ENCODE measurements at places on chromosomes 16 and 17.

- peak; percentile 91 for DNase-seq
Measured at GRCh38 chr17:72158895-72159885, 38.4 kb downstream of the SOX9 start.

DNA sequence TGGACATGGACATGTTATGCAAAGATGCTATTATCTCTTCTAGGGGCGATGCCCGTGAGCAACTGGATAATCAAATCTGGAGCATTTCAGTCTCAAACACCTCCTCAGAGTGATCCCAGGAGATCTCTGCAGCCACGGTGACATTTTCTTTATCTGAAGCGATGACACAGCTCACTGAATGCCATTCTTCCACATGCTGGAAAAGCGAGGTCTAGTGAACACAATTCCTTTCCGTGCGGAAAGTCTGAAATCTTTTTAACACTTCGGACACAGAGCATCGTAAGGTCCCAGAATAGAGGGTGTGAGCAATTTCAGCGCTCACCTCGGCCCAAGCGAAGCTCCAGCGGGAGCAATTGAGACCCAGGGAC, 531 bp upstream of the HASPIN start:
- no peak for DNase-seq

DNA sequence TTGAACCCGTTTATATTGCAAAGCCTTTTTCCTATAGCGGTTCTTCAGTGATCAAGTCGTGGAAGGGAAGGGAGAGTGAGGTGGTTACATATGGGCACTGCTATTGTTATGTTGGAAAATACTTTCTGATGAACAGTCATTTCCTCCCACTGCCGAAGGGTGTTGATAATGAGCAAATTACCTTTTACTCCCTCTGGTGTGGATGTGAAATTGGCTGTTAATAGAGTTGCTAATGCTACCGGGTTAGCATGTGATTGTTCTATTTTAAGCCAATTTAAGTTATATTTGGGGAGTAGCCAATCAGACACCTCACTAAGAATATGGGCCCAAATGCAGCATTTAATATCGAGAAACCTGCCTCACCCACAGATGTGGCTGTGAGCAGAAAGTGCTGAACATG, 15.6 kb upstream of the PMFBP1 start:
- DNase-seq: no peak

- peak; percentile 3 for DNase-seq
Measured at GRCh38 chr16:47359478-47359877, 101.4 kb downstream of the ITFG1 start.

DNA sequence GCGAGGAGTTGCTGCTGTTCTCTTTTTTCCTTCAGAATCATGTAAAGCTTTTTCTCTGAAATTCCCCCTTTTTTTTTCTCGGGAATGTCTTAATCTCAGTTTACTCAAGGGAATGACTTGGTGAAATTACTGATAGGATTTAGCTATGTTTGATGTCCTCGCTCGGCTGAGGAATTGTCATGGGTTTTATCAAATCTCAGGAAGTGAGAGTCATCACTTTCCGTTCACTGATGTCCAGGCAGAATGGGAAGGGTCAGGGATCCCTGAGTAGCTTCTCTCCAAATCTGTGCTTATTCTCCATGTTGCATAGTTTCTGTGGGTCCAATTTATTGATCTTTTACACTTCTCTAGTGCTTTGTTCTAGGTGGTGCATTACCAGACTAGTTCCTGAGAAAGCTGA, 6.3 kb downstream of the IGSF6 start:
- no peak for DNase-seq

DNA sequence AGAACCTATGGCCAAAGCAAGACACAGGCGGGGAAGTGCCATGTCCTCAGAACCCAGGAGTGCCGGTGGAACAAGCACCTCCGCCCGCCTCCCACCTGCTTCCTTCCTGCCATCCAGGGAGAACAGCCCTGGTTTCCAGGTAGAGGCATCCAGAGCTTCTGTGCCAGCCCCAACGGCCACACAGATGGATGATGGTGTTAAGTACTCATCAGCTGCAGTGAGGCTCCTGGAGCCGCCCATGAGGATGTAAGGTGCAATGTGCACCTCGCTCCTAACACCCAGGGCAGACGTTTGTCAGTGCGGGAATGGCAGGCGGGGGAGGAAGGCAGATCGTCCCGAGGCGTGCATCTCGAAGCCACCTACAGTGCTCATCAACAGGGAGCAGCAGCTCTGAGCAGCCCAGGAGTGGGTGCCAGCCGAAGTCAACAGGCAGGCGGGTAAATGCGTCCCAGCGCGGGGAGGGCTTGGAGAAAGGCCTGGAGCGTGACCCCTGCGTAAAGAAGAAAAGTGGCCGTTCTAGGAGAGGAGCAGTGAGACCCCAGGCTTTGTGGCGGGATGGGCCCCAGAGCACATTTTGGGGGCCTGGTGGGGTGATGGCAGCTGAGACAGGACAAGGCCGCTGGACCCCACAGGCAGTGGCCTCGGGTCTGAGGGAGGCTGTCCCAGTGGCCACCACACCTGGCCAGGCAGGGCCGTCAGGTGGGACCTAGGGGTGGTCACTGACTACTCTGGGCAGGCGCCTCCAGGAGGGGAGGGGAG, 46.1 kb upstream of the ACSF3 start:
- peak; percentile 4 for DNase-seq

GRCh38 chr16:89448656-89449055, 41.7 kb downstream of the ANKRD11 start:
- DNase-seq: no peak

DNA sequence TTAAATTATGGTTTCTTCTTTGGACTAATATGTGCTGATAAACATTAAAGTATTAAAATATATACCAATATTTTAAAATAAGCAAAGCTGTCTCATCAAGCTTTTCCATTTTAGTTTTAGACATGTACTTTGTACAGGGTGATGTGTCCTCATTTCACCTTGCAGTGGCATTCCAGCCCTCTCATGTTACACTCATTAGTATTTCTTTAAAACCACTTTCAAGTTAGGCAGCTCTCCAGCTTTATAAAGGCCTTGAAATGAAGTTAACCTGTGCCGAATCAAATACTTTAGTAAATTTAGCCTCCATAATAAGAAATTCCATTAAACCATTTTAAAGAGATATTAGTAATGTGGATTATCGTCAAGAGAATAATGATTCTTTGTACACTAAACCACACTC, 107.6 kb upstream of the HLF start:
- peak; percentile 26 for DNase-seq

- peak; percentile 7 for DNase-seq
Measured at GRCh38 chr16:26382586-26382985, 684.1 kb upstream of the C16orf82 start.

DNA sequence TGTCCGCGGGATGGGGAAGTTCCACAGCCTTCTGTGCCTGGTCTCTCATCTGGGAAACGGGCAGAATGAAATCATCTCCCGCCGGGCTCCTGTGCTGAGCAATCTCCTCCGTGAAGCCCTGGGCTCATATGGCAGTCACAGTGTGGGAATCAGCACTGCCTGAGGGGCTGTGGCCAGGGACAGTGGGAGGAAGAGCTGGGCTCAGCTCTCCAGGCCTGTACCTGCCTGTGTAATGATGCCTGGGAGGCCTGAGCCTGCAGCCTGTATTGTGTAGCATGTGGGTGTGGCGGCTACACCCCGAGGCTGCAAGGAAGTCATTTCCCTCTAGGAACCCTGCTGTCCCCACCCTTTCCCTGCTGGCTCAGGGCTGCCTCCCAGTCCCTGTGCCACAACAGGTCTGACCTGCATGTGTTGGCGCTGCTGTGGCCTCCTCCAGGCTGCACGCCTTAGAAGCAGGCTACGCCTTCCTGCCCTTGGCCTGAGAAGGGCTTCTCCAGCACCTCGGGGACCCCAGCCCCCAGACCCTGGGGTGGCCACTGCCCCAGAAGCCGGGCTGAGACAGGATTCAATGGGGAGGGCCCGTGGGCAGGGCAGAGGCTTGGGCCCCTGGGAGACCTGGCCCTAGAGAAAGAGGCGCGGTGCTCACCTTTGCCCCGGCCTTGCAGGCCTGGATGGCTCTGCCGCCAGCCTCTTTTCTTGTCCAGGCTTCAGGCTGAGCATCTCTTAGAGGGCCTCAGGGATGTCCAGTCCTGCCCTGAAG, 2.1 kb downstream of the ITGB4 start:
- peak; percentile 75 for DNase-seq

- no peak for DNase-seq
Measured at GRCh38 chr17:79117905-79118487, 43.4 kb downstream of the ENGASE start.

GRCh38 chr17:58630883-58631522, 60.8 kb downstream of the TEX14 start:
- peak; percentile 76 for DNase-seq

- DNase-seq: peak; percentile 86
Measured at GRCh38 chr17:57586196-57586740, 158.8 kb downstream of the CCDC182 start.

GRCh38 chr16:2039274-2040031, 8.2 kb downstream of the NTHL1 start:
- DNase-seq: peak; percentile 47

- no peak for DNase-seq
Measured at GRCh38 chr16:81808933-81809480, 29.9 kb downstream of the PLCG2 start.

DNA sequence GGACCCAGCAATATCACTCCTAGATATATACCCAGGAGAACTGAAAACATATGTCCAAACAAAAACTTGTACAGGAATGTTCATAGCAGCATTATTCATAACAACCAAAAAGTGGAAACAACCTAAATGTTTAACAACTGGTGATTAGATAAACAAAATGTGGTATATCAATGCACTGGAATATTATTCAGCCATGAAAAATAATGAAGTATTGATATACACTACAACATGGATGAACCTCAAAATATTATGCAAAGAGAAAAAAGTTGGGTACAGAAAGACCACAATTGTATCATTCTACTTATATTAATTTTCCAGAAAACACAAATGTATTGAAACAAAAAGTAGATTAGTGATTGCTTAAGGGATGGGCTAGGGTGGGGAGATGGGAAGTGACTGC, 498.6 kb downstream of the GRIN2A start:
- no peak for DNase-seq

DNA sequence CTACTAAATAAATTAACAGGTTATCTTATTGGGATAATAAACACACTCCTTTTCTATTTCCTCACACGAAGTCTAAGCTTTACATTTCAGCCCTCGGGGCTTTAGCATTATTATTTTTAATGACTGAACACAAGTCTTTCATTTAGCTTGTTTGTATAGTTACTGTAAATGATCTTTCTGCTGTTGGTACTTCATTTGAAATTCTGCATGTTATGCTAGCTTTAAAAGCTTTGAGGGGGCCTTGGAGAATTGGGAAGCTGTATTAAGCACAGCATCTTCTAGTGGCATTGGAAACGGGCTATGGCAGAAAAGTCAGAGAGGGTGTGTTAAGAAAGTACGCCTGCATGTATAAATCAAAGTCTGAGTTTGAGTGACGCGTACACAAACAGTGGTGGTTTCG, 243.7 kb downstream of the FTO start:
- peak; percentile 46 for DNase-seq

DNA sequence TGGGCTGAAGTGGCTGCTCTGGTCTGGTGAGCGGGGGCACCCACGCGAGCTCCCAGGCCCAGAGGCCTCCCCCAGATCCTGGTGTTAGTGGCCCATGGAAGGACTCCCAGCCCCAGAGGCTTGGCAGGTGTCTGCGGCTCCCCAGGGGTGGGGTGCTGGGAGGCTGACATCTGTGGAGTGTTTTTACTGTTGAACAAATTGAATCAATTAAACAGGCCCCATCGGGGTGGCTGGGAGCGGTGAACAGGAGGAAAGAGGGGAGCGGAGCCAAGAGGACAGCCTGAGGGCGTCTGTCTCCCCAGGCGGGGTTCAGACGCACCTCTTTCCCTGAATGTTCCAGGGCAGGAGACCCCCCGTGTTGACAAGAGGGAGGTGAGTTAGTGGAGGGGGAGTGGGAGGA, 29.9 kb downstream of the ACTG1 start:
- peak; percentile 80 for DNase-seq

- no peak for DNase-seq
Measured at GRCh38 chr16:84610376-84610775, 7.5 kb downstream of the COTL1 start.

GRCh38 chr17:44881145-44881544, 18.1 kb downstream of the EFTUD2 start:
- no peak for DNase-seq

DNA sequence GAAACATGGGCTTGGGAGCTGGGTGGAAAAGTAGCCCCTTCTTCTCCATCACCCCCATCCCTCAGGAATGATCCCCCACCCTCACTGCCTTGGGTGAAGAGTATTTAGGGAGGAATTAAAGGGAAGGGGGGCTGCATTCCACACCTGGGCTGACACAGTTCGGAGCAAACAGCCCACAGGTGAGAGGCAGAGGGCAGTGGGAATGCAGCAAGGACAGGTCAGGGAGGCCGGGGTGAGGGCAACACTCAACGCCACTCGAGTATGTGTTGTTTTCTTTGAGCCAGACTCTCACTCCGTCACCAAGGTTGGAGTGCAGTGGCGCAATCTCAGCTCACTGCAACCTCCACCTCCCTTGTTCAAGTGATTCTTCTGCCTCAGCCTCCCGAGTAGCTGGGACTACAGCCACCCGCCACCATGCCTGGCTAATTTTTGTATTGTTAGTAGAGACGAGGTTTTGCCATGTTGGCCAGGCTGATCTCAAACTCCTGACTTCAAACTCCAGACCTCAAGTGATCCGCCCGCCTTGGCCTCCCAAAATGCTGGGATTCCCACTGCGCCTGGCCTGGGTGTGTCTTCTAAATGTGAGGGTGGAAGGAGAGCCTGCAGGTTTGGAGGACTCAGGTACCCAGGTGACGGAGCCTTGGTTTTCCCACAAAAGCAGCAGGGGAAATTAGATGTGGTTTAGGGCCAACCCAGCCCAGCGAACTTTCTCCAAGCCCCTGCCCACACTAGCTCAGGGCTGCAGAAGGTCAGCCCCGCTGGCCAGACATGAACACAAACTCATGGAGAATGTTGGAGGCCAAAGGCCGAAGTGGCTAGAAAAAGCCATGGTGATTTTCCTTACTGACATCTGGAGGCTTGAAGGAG, 21.2 kb upstream of the ITGA3 start:
- no peak for DNase-seq

- no peak for DNase-seq
Measured at GRCh38 chr16:2170080-2170479, 14.5 kb downstream of the TRAF7 start.

GRCh38 chr17:9266031-9266680, 244.8 kb downstream of the NTN1 start:
- DNase-seq: no peak

- DNase-seq: no peak
Measured at GRCh38 chr17:57666201-57666870, 78.8 kb downstream of the CCDC182 start.

GRCh38 chr16:74608944-74609343, 2.0 kb upstream of the GLG1 start:
- no peak for DNase-seq
